Activated naive CD8-positive, alpha-beta T cell treated with anti-CD3 and anti-CD28 coated beads, Interleukin-2, amount 10 ng/mL, durations not matched to agents 7 days and 5 days (primary cell): ENCODE measurements at places on chromosomes 4 and X. TPM values are rescaled to one million over a fixed set of nuclear protein-coding genes. Genes with fewer than 3 reads are reported as not detected.

SLIT2 gene
- not detected for total RNA-seq

IRS4 gene
- not detected for total RNA-seq

- DNase-seq = no peak
Observed at GRCh38 chr4:26051240-26051639, 137.2 kb downstream of the SMIM20 start.

- no peak for DNase-seq
Observed at GRCh38 chr4:7785017-7785416, 154.6 kb downstream of the AFAP1 start.
